ENCODE measurements at places on chromosomes 3 and 15.
A peak's percentile ranks its signal among the peaks of the same experiment; 100 is the strongest.

- DNase-seq: no peak
Observed at GRCh38 chr3:114551770-114552526, 258.1 kb downstream of the TIGIT start.

DNA sequence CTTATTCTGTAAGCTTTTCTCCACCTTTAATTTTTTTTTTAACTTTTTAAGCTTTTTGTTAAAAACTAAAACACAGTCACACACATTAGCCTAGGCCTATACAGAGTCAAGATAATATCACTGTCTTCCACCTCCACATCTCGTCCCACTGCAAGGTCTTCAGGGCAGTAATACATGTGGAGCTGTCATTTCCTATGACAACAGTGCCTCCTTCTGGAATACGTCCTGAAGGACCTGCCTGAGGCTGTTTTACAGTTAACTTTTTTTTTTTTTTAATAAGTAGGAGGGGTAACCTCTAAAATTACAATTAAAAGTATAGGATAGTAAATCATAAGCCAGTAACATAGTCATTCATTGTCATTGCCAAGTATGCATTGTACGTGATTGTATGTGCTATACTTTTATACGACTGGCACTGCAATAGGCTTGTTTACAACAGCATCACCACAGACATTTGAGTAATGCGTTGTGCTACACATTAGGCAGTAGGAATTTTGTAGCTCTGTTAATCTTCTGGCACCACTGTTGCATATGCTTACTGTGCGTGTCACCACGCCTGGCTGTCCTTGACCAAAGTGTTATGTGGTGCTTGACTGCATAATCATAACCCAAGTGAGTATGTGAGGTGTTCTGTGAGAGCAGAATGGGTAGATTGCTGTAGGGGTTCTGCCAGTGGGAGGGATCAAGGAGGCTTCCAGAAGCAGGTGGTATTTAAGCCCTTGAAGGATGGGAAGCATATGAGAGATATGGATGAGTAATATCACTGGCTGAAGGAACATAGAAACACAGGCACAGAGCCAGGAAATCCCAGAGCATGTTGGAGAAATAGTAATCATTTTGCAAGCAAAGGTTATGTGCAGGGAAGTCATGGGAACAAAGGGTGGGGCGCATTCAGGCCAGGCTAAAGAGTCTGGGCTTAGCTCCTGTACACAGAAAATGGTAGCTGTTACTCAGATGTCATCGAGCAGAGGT, 18.3 kb downstream of the FBXO22 start:
- DNase-seq: no peak

DNA sequence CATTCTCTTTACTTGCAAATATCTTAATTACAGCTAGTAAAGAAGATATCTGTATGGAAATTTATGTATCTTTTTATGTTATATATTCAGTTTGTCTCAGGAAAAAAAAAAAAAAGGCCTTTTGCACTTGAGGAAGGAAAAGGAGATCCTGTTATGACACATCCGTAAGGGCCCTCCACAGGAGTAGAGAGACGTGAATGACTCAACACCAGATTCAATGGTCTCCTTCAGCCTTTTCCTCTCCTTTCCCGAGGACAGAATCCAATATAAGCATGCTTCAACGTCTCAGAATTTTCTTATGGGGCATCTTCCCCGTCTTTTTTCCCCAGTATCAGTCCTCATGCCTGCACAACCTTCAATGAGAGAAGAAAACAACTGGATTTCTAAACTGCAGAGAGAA, 340.3 kb downstream of the NTRK3 start:
- DNase-seq: no peak

DNA sequence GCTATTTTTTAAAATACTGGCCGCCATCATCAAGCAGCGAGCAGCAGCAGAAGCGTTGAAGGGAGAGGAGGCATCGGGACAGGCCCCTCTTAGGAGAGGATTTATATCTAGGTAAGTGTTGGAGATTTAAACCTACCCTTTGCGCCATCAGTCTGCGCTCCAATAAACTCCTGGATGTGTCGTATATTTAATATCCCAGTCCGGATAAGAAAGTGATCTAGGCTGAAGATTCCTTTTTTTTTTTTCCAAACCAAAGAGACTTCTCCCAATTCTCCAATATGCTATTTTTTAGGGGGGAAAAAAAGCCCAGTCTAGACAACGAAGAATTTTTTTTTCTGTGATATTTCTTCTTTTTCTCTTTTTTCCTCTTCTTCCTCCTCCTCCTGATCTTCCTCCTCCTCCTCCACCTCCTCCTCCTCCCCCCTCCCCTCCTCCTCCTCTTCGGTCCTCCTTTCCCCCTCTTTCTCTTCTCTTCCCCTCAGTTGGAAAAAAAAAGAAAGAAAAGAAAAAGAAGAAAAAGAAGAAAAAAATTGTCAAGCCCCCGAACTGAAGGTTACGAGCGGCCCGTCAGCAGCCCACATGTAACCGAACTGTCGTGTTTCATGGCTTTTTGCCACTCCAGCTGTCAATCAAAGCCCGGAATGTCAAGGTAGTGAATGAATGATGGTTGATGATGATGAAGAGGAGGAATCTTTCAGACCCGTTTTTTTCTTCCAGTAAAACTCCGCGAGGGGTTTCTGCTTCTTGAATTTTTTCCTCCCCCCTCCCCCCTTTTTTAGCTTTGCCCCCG, 835 bp downstream of the MEIS2 start:
- no peak for DNase-seq

DNA sequence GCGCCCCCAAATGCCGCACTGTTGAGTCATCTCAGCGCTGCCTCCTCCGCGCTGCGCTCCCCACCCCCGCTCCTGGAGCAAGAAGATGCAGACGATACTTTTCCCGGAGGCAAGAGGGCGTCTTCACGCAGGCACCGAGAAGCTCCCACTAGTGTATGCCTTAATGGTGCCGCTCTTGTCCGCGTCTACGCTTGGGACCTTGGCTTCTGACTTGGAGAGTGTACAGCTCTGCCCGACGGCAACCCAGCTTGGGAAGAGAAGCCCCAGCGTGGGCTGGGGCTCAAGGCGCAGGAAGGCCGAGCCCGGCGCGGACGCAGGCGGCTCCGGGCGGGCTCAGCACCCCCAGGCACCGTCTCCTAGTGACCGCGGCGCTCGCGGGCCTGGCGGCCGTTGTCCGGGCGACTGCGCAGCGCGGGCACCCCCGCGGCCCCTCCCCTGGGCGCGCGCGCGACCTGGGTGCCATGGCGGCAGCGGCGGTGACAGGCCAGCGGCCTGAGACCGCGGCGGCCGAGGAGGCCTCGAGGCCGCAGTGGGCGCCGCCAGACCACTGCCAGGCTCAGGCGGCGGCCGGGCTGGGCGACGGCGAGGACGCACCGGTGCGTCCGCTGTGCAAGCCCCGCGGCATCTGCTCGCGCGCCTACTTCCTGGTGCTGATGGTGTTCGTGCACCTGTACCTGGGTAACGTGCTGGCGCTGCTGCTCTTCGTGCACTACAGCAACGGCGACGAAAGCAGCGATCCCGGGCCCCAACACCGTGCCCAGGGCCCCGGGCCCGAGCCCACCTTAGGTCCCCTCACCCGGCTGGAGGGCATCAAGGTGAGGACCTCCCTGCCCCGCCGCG, at the start of gene P4HTM:
Gene P4HTM, plus strand, starts transcription at position 446 of the 840 bp plus-strand sequence. Its CDS starts 16 bp downstream, at position 462.
- peak; percentile 80 for DNase-seq

DNA sequence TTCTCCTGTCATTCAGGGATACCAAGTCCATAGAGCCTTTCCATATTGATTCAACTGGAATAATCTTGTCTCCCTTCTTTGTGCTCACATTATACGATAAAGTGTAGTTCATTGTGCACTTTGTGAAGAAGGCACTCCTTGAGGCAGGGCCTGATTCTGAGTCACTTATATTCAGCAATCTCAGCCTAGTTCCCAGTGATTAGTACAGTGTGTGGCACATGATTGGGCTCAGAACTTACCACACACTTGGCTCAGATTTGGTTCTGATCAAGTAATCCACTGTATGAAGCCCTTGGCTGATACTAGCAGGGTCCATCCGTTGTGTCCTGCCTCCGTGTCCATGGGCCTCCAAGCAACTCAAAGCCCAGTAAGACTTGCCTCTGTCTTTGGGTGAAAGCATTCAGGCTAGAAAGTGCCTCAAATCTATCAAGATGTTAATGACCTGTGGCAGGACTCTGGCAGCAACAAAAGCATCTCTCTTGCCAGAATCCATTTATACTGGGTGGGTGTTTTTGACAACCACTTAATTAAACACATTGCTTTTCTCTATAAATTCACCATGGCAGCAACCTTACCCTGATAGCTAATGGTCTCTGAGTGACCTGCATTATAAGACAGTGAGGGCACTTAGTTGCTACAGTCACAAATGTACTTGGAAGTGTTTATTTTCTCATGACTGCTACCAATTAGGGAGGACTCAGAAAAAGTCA, 51.3 kb downstream of the TPRG1 start:
- no peak for DNase-seq

- no peak for DNase-seq
Observed at GRCh38 chr15:64263567-64263966, 92.4 kb downstream of the CSNK1G1 start.

DNA sequence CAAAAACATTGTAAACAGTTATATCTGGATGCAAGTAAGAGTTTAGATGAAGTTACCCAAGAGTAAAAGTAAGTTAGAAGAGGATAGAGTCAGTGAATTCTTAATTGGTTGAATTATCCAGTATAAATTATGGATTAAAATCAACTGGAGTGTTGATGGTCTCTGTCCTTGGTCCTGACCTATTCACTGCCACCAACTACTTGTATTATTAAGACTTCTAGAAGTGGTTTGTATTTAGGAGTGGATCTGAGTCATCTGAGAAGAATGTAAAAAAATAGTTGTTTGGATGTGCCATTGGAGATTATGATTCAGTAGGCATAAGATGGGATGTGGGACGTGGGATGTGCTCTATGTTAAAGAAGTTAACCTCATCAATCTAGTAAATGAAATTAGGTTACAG, 86.4 kb downstream of the SYNPR start:
- DNase-seq: no peak

DNA sequence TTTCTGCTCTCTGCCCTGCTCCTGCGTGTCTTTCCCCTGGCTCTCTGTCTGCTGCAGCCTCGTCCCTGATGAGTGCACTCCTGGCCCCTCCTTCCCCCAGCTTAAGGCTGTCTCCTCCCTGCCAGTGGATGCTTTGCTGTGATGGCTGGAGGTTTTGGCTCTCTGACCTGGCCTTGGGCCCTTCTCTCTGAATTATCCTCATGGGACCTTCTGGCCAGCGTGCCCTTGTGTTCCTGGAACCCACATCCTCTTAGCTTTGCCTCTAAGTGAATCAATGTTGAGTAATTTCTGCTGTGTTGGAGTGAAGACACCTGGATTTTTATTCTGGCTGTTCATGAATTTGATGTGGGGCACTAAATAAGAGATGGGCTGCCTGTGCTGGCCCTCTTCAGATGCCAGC, 9.8 kb upstream of the TNFAIP8L3 start:
- no peak for DNase-seq

GRCh38 chr3:179297971-179298725, 24.7 kb upstream of the ZNF639 start:
- no peak for DNase-seq

GRCh38 chr3:193779933-193780332, 186.9 kb downstream of the OPA1 start:
- no peak for DNase-seq

DNA sequence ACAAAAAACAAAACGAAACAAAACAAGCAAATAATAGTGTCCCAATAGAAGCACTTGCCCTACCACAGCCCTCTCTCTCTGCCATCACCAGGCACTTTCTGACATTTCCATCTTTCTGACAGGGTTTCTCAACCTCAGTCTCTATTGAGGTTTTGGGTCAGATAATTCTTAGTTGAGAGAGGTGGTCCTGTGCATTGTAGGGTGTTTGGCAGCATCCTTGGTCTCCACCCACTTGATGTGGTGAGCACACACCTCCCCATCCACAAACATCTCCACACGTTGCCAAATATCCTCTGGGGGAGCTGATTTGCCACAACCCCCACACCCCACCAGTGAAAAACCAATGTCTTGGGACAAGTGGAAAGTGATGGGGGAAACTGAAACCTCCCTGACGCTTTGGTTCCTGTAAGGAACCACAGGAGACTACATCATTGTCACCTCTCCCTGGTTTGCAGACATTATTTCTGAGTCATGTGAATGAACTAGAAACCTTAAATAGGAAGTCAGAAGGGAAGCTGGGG, 733.7 kb upstream of the CFAP20DC start:
- no peak for DNase-seq

DNA sequence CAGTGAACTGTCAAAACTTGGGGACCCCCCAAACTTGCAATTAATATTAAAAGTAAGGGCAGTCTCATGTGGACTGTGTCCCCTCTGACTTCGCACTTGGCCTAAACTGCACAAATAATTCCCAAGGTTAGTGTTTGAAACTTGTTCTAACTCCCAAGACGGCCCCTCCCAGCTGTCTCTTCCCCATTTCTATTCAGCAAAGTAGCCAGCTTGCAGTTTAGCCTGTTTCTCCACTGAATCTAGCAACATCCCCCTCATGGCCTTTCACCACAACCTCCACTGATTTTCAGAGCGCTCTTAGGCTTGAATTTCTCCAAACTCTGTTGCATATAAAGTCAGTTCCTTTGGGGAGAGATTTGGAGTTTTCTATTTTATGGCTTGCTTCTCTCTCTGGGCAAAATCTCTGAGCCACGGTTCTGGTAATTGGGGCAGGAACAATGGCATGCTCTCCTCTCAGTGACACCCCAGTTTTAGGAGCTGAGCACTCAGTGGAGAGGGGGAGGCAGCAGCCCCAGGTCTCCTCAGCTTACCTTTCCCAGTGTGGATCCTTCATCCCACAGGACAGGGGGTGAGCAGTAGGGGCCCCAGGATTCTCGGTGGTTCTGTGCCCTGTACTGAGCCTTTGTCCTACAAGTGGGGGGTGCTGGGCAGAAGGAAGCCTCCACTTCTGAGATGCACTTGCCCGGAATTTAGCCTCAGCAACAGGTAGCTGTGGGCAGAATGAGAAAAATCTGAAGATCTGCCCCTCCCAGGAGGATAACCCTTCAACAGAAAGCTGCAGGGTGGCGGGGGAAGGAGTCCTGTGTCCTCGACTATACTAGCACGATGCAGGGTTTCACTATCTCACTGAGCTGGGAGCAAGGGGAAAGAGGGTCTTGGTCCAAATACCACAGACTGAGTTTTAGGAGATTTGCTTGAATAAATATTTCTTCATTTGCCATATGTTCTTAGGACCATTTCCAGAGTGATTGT, 39.3 kb upstream of the GATA2 start:
- DNase-seq: no peak

DNA sequence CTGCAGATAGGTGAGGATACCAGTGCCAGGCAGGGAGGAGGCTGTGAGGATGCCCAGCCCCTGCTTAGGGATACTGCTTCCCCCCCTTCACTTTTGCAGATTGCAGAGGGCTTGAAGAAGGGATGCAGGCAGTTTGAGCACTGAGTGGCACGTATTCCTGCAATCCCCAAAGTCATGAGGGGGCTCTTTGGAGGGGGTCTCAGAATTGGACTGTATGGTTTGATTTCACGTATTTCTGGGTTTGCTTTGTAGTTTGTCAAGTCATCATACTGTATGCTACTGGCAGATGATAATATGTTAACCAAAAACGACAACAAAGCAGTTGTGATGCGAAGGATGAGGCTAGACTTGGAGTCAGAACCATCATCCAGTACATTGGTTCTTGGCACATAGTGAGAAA, 28.1 kb downstream of the CHST14 start:
- DNase-seq: no peak

DNA sequence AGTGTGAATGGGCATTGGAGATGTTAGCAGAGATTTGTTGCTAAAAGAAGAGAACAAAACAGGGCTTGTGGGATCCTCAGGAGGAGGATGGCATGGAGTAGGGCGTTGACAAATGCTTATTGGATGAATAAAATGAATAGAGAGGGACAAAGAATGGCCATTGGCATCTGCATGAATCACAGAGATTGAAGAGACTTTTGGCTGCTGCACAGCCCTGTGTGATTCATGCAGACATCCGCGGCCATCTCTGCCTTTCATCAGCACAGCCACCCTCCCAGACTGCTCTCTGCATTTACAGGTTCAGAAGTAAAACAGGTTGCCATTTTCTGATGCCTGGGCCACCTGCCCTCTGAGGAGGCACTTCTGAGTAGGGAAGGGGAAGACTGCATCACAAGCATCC, 397.9 kb downstream of the EPHB1 start:
- no peak for DNase-seq

Data from C1 segment of cervical spinal cord (tissue), 14 donors.